ENCODE measurements at places on chromosomes 3 and 15. TPM values are rescaled to one million over a fixed set of nuclear protein-coding genes. Genes with fewer than 3 reads are reported as not detected.

The SERPINI1 gene
- total RNA-seq: 8.4 TPM

The ANKRD34C gene
- not detected for total RNA-seq

The CD200 gene
- total RNA-seq: 15.6 TPM

The KBTBD13 gene
- total RNA-seq: not detected

The GOLGA8T gene
- total RNA-seq: not detected

DNA sequence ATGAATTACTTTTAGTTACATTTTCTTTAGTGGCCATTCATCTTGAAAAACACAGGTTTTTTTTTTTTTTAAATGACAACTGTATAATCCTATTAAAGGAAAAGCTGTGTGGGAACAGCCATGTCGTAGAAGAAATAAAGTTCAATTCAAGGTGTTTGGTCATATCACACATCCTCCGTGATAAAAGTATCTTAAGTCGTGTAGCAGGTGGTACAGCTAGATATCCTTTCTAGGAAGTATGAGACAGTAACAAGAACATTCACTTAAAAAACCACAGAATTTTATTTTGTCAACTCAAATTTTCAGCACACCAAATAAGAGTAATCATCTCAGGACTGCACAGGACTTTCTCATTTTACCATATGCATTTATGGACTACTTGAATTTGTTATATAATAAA lies 16.1 kb downstream of the ZDHHC23 start:
- DNase-seq: no peak
- no peak overlapping the region for H3K4me3 ChIP-seq
- H3K27ac ChIP-seq: no peak overlapping the region
- no peaks in the 10 kb centered on the region for H3K27me3 ChIP-seq
- no peaks in the 10 kb centered on the region for H3K36me3 ChIP-seq
- no peaks in the 10 kb centered on the region for H3K4me1 ChIP-seq

DNA sequence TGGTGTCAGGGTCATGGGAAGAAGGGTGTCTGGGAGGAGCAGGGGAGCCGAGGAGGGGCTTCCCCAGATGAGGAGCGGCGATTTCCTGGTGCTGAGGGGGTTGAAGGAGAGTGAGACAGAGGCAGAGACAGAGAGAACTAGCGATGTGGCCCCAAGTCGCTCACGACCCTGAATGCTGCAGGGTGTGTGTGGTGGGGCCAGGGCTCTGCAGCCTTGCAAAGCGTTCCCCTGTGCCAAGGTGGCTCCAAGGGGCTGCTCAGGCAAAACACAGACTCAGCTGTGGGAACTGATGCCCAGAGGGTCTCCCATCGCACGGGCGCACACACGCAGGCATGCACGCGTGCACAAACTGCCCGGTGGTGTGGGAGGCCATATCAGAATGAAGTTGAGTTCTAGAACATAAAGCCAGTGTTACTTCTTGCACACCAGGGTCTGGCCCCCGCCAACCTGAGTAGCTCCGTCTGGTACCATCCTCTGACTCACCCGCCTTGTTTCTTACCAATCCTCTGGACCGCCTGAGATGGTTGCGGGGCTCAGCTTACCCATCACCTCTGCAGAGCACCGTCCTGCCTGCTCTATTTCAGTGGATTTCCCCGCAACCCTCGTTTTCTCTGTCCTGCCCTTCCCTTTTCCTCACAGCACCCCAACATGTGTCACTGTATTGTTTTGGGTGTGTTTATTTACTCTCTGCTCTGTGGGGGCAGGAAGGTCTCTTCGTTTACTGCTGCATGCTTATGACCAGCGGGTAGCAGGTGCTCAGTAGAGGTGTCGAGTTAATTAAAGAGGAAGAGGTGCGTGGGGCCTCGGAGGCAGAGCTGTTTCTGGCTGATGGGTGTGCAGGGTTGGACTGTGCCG lies 4.5 kb downstream of the MELTF start:
- H3K27me3 ChIP-seq: no peaks in the 10 kb centered on the region
- H3K4me3 ChIP-seq: no peak overlapping the region
- no peaks in the 10 kb centered on the region for H3K4me1 ChIP-seq
- DNase-seq: no peak
- no peak overlapping the region for H3K27ac ChIP-seq
- no peaks in the 10 kb centered on the region for H3K36me3 ChIP-seq

DNA sequence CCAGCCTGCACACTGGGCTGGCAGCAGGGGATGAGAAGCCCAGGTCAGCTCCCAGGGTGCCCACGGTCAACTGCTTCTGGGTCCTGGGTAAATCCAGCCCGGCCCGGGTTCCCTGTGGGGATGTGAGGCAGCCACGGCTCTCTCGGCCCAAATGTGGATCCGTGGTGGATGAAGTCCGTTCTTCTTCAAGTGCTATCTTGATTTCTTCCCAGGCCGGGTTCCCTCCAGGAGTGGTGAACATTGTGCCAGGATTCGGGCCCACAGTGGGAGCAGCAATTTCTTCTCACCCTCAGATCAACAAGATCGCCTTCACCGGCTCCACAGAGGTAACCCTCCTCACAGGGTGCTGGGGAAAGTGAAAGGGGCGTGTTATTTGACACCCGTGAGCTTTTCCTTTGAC lies 16.1 kb downstream of the ALDH1A3 start:
- no peak for DNase-seq
- no peak overlapping the region for H3K27ac ChIP-seq
- H3K4me3 ChIP-seq: no peak overlapping the region
- no peaks in the 10 kb centered on the region for H3K27me3 ChIP-seq

DNA sequence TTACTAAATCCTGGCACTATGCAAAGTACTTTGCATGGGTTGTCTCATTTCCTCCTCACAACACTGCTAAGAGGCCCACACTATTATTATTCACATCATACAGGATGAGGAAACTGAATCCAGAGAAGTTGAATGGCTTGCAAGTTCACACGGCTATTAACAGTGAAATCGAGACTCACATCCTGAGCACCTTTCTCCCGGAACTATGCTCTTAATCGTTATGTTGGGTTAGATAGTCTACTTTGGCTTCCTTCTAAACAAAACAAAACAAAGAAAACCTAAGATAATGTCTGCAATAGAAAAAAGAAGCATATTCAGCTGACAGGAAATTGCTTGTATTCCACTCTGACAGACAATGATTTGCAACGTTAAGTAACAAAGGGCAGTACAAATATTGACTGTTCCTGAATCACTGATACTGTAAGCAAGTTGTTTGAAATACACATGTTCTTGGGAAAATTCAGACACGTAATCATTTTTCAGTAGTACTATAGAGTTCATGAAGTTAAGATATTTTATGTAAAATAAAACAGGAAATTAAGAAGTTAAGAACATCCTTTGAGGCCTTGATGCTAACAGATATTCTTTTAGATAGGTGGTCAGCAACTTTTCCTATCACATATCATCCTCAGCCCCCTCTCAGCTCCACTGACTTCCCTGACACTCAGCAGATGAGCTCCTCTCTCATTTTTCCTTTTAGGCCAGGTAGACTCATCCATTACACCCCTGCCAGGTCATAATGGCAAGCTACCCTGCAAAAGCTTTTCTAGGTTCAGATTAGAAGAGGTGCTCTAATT lies 40.7 kb downstream of the C2CD4B start:
- no peaks in the 10 kb centered on the region for H3K4me1 ChIP-seq
- H3K27ac ChIP-seq: no peak overlapping the region
- H3K4me3 ChIP-seq: no peak overlapping the region
- no peak for DNase-seq

DNA sequence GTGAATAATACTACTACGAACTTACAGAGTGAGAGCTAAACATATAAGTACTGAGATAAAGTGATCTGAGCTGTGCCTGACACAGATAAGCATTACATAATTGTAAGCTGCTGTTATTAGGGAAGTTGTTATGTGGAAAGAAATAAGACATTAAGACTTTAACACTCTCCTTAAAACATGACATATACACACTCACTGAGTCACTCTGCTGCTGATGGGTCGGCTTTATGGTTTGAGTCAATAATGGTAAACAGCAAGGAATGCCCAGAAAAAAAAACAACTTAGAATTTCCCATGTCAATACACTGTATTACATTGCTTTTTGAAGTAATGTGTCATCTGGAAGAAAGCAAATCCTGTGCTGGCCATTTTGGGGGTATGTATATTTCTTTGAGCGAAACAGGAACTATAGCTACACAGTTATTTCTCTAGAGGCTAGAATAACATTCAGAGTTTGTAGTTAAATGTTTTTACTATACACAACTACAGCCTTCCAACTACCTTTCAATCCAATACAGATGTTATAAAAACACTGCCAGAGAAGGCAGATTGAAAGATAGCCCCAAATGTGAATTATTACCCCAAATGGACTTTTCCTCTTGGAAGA lies 22.8 kb upstream of the SPRED1 start:
- DNase-seq: no peak
- no peak overlapping the region for H3K4me3 ChIP-seq
- no peaks in the 10 kb centered on the region for H3K4me1 ChIP-seq
- H3K27ac ChIP-seq: no peak overlapping the region
- H3K36me3 ChIP-seq: no peaks in the 10 kb centered on the region

- H3K4me3 ChIP-seq: no peak overlapping the region
- no peaks in the 10 kb centered on the region for H3K4me1 ChIP-seq
- no peaks in the 10 kb centered on the region for H3K36me3 ChIP-seq
- no peak overlapping the region for H3K27ac ChIP-seq
- H3K27me3 ChIP-seq: no peaks in the 10 kb centered on the region
Measured at GRCh38 chr3:95341314-95341713, 1278.5 kb downstream of the NSUN3 start.

GRCh38 chr15:34732430-34732829 lies 22.4 kb downstream of the GJD2 start:
- H3K27ac ChIP-seq: no peak overlapping the region
- H3K4me3 ChIP-seq: no peak overlapping the region
- no peaks in the 10 kb centered on the region for H3K27me3 ChIP-seq
- no peak for DNase-seq
- H3K4me1 ChIP-seq: no peaks in the 10 kb centered on the region
- H3K36me3 ChIP-seq: no peaks in the 10 kb centered on the region

DNA sequence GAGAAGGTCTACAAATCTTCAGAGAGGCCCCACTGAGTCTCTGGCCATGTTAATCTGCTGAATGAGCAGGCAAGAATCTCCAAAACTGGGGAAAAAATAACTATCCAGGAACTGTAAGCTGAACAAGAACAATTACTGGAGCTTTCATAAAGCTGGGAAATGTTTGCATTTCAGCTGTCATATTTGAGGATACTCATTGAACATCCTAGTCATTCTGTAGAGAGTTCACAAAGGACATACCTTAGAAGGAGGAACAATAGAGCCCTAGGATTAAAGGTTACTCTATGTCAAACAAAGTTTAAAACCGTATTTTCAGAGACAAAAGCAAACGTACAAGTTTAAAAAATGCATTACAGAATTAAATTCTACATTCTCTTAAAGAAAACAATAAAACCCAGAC lies 257.5 kb downstream of the SCAPER start:
- no peaks in the 10 kb centered on the region for H3K27me3 ChIP-seq
- no peaks in the 10 kb centered on the region for H3K36me3 ChIP-seq
- no peak overlapping the region for H3K4me3 ChIP-seq
- H3K4me1 ChIP-seq: no peaks in the 10 kb centered on the region
- H3K27ac ChIP-seq: no peak overlapping the region
- DNase-seq: no peak

All from uterus (tissue), 4 donors.